Body of pancreas (tissue), 4 donors: ENCODE measurements at places on chromosomes 16 and 17. TPM values are rescaled to one million over a fixed set of nuclear protein-coding genes. Genes with fewer than 3 reads are reported as not detected.

- no peaks in the 10 kb centered on the region for H3K27me3 ChIP-seq
- H3K4me3 ChIP-seq, result no peak overlapping the region
- peaks cover 17% of the 10 kb centered on the region for H3K36me3 ChIP-seq
- H3K27ac ChIP-seq, result no peak overlapping the region
- H3K4me1 ChIP-seq, result no peaks in the 10 kb centered on the region
These were observed 9.5 kb upstream of the DHRS13 start for GRCh38 chr17:28912281-28912937.

DNA sequence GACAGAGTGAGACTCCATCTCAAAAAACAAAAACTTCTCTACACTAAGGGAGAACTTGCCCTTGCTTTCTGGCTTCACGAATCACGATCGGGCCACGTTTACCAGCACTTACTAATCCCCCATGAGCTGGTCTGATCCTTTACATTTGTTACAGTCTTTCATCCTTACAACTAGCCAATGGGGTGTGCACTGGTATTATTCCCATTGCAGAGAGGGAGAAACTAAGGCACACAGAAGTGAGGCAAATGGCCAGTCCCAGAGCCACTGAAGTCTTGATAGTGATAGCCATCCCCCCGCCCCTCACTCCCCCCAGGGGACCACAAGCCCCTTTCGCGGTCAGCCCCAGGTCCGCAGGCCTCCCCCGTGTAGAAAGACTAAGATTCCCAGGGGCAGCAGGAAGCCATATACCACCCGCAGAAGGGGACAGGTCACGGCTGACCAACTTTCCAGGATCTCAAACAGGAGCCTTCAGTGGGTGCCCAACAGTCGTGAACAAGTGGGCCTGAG is 868 bp downstream of the NATD1 start:
- H3K27me3 ChIP-seq, result no peaks in the 10 kb centered on the region
- H3K27ac ChIP-seq, result peak overlapping the region; percentile 63
- no peak for DNase-seq
- H3K4me3 ChIP-seq, result peak overlapping the region; percentile 37

The SLC38A8 gene
- not detected for total RNA-seq

The ATP2A3 gene
- total RNA-seq, result 43.8 TPM

The NPIPA8 gene
- not detected for total RNA-seq

DNA sequence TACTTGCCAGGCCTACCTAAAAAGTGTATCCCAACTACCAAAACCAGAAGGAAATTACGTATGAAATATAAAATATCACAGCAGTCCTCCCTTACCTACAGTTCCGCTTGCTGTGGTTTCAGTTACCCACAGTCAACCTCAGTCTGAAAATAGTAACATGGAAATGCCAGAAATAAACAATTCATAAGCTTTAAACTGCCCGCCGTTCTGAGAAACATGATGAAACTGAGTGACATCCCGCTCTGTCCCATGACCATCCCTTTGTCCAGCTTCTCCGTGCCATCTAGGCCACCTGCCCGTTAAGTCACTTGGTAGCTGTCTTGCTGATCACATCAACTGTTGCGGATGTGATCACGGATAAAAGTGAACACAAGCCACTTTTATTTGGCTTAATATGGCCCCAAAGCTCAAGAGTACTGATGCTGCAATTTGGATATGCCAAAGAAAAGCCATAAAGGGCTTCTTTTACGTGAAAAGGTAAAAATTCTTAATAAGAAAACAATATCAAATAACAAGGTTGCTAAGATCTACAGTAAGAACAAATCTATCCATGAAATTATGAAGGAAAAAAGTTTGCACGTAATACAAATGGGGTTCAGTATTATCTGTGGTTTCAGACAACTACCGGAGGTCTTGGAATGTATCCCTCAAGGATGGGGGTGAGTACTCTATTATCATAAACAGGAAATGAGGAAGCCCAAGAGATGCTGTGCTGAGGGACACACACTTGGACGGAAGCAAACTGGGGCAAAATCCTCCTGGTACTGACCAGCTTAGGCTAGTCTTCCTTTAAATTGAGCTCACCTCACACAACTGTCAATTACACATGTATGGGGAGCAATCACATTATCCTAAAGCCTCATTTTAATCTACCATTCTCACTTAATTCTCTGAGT is 8.2 kb downstream of the USP22 start:
- H3K27me3 ChIP-seq, result no peaks in the 10 kb centered on the region
- no peak overlapping the region for H3K4me3 ChIP-seq

The ODAD4 gene
- 0.26 TPM for total RNA-seq

The SLC5A10 gene
- total RNA-seq, result not detected

GRCh38 chr17:73534209-73534909 is 109.9 kb downstream of the SDK2 start:
- DNase-seq, result no peak
- H3K4me1 ChIP-seq, result no peaks in the 10 kb centered on the region
- H3K4me3 ChIP-seq, result no peak overlapping the region

DNA sequence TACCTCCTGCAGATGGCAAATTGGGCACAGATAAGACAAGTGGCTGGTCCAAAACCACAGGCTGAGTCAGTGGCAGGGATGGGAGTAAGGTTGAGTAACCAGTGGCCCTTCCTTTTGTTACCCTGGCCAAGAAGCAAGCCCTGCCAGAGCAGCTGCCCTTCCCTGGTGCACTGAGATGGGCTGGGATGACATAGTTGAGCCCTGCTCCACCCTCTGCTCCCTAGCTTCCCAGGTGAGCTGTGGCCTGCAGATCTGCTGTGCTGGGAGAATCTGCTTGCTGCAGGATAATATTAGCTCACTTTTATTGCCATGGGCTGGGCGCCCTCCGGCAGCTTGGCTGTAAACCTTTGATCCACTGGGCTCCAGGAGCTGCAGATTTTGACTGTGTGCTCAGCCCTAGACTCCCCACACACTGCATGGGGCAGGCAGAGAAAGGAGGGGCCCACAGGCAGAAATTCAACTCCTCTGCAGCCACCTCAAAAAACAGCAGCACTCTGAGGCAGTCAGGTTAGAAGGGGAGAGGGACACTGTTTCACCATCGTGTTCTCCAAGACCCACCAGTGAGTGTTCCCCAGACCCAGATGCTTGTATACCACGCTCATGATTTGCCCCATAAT is 101.8 kb downstream of the CBLN1 start:
- H3K4me1 ChIP-seq, result no peaks in the 10 kb centered on the region
- no peaks in the 10 kb centered on the region for H3K27me3 ChIP-seq

DNA sequence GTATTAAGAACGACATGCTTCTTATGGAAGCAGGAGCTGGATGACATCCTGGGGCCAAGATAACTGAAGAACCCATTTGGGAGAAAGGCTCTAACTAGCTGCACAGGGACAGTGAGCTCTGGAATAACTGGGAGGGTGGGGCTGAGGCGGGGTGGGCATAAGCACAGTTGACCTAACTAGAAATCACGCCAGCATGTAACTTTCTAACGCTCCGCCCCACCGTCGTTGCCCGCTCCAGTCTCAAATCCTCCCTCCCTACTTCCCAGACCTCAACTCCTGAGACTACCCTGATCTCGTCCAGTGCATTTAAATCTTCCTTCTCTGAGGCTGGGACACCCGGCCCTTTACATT is 436 bp downstream of the PHB1 start:
- no peak overlapping the region for H3K27ac ChIP-seq
- peak overlapping the region; percentile 73 for H3K4me3 ChIP-seq
- no peak for DNase-seq
- peaks cover 16% of the 10 kb centered on the region for H3K4me1 ChIP-seq
- no peaks in the 10 kb centered on the region for H3K36me3 ChIP-seq

The HS3ST4 gene
- not detected for total RNA-seq

GRCh38 chr16:11196286-11196828 is 59.6 kb downstream of the SOCS1 start:
- DNase-seq, result no peak
- no peaks in the 10 kb centered on the region for H3K36me3 ChIP-seq
- H3K4me1 ChIP-seq, result no peaks in the 10 kb centered on the region
- H3K27me3 ChIP-seq, result no peaks in the 10 kb centered on the region
- no peak overlapping the region for H3K4me3 ChIP-seq

DNA sequence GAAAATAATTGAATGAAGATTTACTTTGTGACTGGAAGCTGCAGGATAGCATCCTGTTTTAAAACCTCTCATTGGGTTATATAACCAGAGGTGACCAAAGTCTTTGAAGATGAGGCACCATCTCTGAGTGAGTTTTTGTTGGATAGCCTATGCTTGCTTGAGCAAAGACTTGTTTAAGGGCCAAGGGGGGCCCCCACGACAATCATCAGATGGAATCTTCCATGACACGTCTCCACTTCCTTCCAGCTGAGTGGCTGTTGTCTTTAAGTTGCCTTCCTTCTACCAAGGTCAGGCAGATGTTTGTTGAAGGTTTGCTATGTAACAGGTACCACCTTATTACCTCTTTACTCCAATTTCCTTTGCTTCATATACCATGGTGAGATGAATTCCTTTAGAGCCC is 188.8 kb downstream of the PRKCA start:
- H3K36me3 ChIP-seq, result no peaks in the 10 kb centered on the region
- no peak overlapping the region for H3K4me3 ChIP-seq
- H3K27ac ChIP-seq, result no peak overlapping the region
- H3K4me1 ChIP-seq, result peaks cover 11% of the 10 kb centered on the region

DNA sequence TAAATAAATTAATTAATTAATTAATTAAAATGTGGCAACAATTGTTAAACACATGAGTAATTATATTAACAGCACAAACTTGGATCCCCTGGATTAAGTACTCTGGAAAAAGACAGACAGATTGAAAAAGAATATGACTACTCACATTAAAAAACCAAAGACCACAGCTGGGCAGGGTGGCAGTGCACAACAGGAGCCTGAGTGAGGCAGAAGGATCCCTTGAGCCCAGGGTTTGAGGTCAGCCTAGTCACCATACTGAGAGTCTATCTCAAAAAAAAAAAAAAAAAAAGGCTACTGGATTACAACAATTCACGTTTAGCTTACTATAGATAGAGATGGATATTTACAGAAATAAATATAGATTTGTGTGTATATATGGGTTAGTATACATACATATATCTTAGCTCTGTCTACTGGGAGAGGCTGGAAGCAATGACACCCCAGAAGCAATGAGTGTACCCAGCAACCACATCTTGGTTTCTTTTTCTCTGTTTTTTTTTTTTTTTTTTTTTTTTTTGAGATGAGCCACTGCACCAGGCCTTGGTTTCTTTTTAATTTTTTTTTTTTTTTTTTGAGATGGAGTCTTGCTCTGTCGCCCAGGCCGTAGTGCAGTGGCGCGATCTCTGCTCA is 10.6 kb upstream of the SUZ12 start:
- no peak for DNase-seq
- no peaks in the 10 kb centered on the region for H3K4me1 ChIP-seq
- no peak overlapping the region for H3K4me3 ChIP-seq
- no peaks in the 10 kb centered on the region for H3K36me3 ChIP-seq
- no peaks in the 10 kb centered on the region for H3K27me3 ChIP-seq
- H3K27ac ChIP-seq, result no peak overlapping the region

The OR2C1 gene
- total RNA-seq, result not detected

The IGF2BP1 gene
- not detected for total RNA-seq

- no peak for DNase-seq
- H3K27ac ChIP-seq, result no peak overlapping the region
- no peak overlapping the region for H3K4me3 ChIP-seq
These were observed 56.0 kb upstream of the SMURF2 start for GRCh38 chr17:64718058-64718457.

DNA sequence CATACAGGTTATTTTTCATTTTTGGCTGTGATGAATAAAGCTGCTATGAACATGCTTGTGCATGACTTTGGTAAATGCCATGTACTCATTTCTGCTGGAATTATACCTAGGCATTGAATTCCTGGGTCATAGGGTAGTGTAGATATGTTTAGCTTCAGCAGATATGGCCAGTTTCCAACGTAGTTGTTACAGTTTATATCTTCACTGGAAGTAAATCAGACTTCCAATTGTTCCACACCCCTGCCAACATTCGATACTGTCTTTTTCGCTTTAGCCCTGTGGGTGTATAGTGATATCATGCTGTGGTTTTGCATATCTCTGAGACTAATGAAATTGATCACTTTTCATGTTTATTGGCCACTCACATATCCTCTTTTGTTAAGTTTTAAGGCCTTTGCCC is 50.4 kb downstream of the ARHGAP27 start:
- H3K4me3 ChIP-seq, result no peak overlapping the region
- DNase-seq, result no peak
- no peak overlapping the region for H3K27ac ChIP-seq
- no peaks in the 10 kb centered on the region for H3K36me3 ChIP-seq
- H3K27me3 ChIP-seq, result no peaks in the 10 kb centered on the region

GRCh38 chr17:70329721-70330120 is 160.4 kb downstream of the KCNJ2 start:
- no peak overlapping the region for H3K27ac ChIP-seq
- H3K36me3 ChIP-seq, result no peaks in the 10 kb centered on the region
- H3K4me1 ChIP-seq, result no peaks in the 10 kb centered on the region
- no peak for DNase-seq

The CHST6 gene
- under 0.01 TPM for total RNA-seq
